ENCODE measurements at places on chromosomes 3 and 15.

DNA sequence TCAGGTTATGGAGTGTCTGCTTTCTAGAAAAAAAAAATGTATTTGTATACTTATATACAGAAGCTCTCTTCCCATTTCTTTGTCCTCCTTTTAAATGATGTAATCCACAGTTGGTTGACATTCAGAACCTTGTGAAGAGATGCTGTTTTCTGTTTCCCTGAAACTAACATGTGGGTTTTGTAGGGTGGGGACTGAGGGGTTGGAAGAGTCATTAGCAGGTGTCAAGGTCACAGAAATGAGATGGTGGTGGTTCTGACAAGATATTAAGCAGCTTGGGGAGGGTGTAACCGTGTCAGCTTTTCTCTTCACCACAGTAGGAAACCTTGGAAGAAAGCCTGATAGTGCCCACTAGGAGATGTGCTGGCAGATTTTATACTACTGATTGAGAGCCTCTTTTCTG is 2.4 kb downstream of the RASA2 start:
- DNase-seq, result no peak

GRCh38 chr15:60957111-60957510 is 272.0 kb downstream of the RORA start:
- no peak for DNase-seq

DNA sequence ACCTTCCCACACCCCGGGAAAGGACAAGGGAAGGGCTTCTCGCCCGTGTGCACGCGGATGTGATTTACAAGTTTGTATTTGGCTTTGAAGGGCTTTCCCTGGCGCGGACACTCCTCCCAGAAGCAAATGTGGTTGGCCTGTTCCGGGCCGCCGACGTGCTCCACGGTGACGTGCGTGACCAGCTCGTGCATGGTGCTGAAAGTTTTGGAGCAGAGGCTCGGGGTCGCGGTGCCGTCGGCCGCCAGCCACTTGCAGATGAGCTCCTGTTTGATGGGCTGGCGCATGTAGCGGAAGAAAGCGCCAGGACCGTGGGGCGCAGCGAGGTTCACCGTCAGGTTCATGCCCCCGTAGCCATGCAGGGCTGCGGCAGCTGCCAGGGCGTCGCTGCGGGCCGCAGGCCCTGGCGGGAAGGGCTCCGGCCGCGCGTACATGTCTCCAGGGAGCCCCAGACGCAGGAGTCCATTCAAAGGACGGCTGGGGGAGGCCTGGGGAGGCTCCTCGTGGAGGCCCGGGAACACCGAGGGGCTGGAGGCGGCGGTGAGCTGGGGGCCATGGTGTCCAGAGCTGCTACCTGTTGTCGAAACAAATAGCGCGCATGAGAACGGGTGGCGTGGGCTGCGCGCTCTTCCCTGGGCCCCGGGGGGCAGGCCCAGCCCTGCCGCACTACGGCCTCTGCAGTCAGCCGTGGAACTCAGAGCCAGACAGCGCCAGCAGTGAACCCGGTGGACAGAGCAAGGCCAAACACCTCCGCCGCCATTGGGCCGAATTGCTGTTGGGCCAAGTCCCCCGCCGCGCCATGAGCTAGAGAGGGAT is 10.2 kb downstream of the ZIC4 start:
- DNase-seq, result no peak

DNA sequence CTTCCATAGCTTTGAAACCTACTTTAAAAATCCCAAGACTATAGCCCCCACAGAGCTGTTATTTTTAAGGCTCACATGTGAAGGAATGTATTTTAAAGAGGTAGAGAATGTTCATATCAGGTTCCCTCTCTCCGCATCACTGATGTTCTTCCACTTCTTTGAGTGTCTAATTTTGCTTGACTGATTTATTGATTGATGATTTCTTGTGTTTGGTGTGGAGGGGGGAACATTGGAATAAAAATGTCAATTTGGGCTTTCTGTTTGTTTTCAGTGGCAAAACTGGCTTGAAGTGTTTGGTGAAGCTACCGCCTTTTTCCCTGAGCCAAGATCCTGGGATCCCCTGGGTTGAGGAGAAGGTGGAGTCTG is 2.7 kb upstream of the TMEM212 start:
- DNase-seq, result no peak

DNA sequence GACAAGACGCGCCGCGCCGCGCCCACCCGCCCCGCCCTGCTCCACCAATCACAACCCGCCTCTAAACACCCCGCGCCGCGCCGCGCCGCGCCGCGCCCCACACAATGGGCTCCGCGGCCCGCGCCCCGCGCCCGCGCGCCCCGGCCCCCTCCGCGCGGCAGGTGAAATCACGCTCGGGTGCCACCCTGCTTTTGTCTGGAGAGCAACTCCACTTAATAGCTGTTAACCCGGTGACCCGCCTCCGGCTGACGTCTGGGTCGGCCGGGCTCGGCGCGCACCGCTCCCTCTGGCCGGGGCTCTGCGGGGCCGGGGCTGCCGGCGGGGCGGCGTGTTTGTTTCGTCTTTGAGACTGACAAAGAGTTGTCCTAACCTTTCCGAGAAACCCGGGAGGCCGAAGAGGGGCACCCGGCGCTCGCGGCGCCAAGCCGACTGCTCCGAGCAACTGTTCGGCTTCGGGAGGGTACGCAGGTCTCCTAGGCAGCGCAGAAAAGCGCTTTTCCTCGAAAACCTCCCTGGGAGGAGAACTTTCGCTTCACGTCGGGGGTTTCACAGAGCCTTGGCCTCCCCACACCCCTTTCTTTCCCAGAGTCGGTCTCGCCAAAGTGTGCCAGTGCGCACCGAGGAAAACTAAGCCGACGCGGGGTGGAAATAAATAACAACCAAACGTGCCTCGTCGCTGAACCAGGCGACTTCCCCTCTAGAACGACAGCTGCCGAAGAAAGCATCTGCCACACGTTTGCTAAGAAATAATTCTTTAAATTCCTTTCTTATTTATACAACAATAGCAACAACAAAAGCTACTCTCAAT is 518.4 kb downstream of the FOXP1 start:
- DNase-seq, result no peak

GRCh38 chr15:33592864-33593263 is 282.1 kb downstream of the RYR3 start:
- no peak for DNase-seq

- DNase-seq, result no peak
Observed at GRCh38 chr15:48332642-48333034, 1.4 kb downstream of the DUT start.

- DNase-seq, result no peak
Observed at GRCh38 chr3:164845739-164846138, 232.6 kb downstream of the SI start.

- no peak for DNase-seq
Observed at GRCh38 chr3:61733876-61734275, 172.5 kb downstream of the PTPRG start.

GRCh38 chr15:72564091-72564490 is 90.0 kb downstream of the ARIH1 start:
- no peak for DNase-seq

- peak; percentile 19 for DNase-seq
Observed at GRCh38 chr3:111481551-111481950, 60.4 kb upstream of the CD96 start.

- DNase-seq, result no peak
Observed at GRCh38 chr3:142022381-142022780, 127.0 kb downstream of the TFDP2 start.

GRCh38 chr15:68228143-68228970 is 1.2 kb downstream of the CLN6 start:
- DNase-seq, result no peak

DNA sequence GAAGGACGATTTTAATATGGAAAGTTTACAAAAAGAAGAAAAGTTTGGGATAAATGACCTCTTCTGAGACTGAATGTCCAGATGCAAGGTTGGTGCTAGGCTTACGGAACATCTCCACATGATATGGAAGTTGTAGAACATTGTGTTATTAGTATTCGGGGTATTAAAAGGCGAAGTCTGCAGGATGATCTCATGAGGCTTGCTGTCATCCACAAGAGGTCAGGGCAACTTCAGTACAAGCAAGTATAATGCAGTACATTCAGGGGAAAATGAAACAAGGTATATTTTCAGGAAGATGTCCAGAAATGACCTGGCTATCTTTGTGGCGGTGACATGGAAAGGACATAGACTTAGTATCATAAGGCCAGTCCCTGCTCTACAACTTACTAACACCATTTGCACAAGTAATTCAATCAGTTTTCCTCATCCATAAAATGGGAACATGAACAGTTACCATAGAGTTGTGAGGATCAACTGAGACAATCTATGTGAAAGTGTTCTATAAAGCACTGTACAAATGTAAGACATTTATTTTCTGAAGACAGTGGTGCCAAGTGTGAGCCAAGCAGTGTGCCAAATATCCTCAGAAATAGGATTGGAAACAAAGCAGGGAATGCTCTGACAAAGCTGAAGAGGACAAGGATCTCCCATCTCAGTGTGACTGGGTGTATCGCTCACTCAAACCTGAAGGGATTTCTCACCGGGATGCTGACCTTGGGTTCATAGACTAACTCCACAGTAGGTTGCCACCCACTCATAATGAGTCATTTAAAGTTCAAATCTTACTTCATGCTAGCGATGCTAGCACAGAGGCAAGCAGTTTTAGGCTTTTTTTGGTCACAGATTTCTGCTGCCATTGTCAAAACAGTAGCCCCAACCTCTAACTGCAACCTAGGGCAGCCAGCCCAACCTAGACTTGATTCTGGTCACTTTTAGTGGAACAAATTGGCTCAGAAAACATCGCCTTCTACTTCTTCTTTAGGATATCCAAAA is 118.3 kb downstream of the TIGIT start:
- DNase-seq, result no peak

DNA sequence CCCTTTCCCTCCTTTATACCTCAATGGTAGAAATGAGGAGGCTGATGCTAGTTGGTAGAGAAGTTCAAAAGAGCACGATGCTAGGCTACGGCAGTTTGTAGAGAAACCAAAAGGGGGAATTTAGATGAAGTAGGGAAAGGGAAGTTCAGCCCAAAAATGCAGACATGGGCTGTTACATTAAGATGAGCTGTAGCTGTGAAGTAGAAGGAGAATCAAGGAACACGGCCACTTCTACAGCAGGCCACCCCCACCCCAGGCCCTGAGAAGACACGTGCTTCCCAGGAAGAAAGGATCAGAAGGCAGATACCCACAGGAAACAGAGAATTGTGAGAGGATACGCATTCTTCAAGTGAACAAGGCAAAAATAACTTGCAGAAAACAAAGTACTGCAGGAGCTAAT is 2.1 kb upstream of the PARP14 start:
- no peak for DNase-seq

- DNase-seq, result no peak
Observed at GRCh38 chr3:152376351-152377183, 107.8 kb downstream of the MBNL1 start.

GRCh38 chr3:169026543-169027182 is 636.8 kb downstream of the MECOM start:
- peak; percentile 78 for DNase-seq

DNA sequence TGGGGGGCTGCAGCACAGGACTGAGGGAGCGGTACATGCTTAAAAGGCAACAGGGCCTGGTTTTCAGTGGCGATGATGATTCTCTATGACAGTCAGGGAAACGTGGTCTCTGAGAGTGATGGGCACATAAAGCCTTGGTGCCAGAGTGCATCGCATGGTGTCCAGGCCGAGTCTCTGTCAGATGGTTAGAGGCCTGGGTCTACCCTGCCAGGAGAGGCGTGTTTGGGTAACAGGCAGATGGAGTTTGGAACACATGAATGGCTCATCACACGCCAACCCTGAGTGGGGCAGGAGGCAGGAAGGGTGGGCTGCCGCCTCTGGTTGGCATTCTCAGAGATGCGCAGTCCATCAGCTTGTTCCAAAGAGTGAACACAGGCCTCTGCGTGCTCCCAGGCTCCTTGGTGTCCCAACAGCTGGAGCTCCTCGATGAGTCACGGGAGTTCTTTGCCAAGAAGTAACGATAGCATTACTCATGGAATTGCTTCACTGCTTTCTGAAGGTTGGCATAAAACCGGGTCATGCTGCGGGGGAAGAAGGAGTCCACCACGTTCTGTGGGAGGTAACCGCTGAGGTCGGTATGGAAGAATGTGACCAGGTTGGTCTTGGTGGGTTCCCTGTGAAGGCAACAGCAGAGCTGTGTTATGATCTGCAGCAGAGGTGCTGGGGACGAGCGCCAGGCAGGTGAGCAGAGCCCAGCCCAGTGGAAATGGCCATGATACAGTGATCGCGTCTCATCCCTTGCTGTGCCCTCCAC is 11.0 kb downstream of the STARD5 start:
- peak; percentile 91 for DNase-seq

DNA sequence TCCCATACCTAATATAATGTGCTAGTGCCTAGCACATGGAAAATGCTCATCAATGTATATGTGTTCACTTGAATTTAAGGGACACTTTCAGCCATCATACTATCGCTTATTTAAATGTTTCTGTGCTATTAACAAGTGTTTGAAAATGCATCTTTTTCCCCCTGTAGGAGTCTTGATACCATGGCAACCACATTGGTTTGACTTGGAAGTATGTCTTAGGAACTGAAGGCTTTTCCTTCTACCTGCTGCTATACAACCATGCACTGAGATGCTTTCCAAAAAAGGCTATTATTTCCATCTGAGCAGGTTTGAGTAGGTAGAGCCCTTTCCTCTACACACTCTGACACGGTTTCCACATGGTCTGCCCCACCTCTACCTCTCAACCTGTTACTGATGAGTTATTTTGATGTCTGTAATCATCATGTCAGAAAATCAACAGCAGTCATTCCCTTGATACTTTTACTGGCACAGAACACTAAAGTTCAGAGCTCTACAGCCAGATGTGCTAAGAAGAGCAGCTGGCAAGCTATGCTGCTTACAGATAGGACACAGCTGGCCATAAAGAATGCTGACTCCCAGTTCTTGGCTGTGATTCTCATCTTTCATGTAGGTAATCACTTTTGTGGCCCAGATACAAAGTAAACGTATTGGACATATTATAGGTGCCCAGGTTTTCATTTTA is 59.3 kb downstream of the RYR3 start:
- no peak for DNase-seq

GRCh38 chr3:196336319-196337145 is 1.7 kb downstream of the TM4SF19 start:
- no peak for DNase-seq

All from BJ (cell line).